Right ventricle myocardium inferior (tissue), 1 donor: ENCODE measurements at places on chromosomes 4 and X. TPM values are rescaled to one million over a fixed set of nuclear protein-coding genes. Genes with fewer than 3 reads are reported as not detected.

DNA sequence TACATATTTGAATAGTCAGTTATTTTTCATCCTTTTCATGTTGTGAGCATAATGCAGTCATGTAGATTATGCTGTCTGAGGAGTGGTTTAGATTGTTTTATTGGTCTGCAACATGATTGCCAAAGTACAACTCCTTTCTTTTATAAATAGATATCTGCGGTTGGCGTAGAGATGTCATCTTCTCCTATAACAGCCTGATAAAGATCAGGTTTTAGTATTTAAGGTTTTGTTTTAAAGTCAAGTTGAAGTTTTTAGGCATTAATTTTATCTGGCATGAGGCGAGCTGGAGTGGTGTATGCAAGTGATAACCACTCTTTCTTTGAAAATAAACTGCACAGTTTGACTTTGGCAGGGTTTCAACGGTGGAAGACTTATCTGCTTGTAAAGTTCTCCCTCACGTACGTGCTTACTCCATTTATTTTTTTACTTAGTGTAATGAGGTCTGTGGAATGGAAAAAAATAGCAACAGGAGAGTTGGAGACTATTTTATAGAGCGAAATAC is 126.3 kb downstream of the FBXO8 start:
- no peak for DNase-seq

DNA sequence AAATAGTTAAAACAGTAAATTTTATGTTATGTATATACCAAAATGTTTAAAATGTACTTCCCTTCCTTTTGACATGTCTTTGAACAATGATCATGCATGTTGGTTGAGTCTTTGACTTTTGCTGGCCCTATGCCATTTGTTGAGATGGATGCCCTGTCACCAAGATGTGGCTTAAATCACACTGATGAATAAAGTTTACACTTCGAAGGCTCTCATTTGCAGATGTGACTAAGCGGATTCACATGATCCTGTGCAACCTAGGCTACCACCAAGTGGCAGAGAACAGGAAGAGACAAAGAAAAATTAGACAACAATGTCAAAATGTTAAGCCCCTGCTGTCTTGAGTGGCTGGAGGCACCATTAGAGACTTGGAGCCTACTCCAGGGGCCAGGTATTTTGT is 139.9 kb downstream of the RAB28 start:
- no peak for DNase-seq

- no peak for DNase-seq
Observed at GRCh38 chrX:118773782-118774181, 46.4 kb downstream of the IL13RA1 start.

DNA sequence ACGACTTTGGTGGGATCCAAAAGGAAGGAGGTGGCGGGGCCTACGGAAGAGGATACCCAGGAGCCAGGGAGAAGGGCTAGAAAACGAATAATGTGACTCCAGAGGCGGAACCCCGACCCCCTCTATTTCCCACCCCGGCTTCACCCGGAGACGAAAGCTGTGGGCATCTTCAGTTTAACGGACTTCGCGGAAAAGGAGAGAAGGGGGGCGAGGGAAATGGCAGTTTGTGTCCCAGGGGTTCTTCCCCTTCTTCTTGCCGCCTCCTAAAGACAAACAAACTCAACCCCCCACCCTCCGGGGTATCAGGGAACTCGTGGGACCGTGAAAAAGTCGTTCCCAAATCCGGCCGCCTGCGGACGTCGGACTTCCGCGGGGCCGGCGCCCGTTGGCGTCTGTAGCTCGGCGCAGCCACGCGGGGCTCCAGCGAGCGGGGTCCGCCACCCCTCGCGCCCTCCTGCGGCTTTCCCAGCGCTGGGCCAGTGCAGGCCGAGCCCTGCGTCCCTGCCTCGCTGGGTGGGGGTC is 3.6 kb upstream of the LEF1 start:
- no peak for DNase-seq

DNA sequence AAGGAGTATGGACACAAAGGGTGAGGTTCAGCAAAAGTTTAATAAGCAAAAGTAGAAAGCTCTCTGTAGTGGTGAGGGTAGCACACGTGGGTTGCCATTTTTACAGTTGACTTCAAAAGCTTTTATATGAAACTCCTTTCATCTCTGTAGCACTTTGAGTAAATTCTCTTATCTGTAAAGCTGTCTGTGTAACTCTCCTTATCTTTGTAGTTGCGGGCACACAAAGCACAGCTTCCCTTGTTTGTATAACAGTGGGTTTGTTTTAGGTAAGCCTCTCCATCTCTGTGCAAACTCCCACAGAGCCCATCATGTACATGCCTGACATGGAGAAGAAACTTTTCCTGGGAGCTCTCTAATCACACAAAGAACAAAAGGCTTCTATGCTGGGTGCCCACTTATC is 325.9 kb upstream of the PABPC5 start:
- DNase-seq, result no peak

GRCh38 chr4:70749313-70749712 is 27.5 kb downstream of the RUFY3 start:
- DNase-seq, result no peak

DNA sequence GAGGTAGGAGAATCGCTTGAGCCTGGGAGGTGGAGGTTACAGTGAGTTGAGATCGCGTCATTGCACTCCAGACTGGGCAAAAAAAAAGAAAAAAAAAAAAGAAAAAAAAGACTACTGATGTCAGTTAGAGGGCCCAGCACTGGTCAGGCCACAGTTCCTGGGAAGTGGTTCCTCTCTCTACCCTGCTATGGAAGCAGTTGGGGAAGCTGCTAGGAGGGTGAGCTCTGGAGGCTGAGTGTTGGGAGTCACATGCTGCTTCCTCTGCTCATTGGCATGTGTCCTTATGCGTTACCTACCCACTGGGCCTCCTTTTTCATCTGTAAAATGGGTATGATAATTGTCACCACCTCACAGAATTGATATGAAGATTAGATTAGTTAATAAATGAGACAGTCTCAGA is 50.7 kb downstream of the SEPSECS start:
- no peak for DNase-seq

GRCh38 chrX:13828392-13828791 is 11.5 kb upstream of the GPM6B start:
- no peak for DNase-seq

- peak; percentile 67 for DNase-seq
Observed at GRCh38 chr4:128600996-128601871, 208.3 kb upstream of the JADE1 start.

GRCh38 chrX:123450222-123450621 is 266.1 kb downstream of the GRIA3 start:
- DNase-seq, result no peak

DNA sequence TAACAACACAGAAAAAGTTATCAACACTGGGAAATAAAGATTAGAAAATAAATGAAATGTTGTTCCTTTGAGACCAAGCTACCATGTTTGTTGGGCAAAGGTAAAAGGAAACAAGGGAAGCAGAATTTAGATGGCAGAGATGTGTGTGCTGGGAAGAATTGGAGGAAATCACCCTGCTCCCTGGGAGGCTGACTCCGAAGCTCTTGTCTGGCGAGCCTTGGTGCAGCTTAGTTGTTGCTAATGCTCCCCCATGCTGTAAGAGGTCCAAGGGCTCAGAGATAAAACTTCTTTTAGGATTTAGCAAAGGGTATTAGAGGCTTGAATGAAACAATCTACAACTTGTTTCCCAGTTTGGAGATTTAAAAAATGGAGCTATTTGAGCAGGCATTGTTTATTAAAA is 123.8 kb upstream of the DDIT4L start:
- DNase-seq, result no peak

DNA sequence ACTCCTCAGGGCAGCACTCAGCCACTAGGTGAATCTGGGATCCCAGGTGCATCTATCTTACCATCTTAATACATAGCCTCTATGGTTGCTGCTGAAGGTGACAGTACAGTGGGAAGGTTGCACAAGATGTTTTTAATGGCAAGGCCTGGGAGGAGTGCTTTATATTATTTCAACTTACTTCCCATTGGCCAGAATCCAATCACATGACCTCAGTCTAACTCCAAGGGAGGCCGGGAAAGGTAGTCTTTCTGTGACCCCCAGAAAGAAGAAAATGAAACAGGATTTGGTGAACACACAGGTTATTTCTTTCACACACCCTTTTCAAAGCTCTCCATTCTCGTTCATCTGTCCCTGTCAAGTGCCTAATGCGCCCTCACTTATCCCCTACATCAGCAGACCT is 189.1 kb upstream of the ATP6AP2 start:
- no peak for DNase-seq

- DNase-seq, result no peak
Observed at GRCh38 chr4:123168812-123169211, 227.8 kb upstream of the SPRY1 start.

DNA sequence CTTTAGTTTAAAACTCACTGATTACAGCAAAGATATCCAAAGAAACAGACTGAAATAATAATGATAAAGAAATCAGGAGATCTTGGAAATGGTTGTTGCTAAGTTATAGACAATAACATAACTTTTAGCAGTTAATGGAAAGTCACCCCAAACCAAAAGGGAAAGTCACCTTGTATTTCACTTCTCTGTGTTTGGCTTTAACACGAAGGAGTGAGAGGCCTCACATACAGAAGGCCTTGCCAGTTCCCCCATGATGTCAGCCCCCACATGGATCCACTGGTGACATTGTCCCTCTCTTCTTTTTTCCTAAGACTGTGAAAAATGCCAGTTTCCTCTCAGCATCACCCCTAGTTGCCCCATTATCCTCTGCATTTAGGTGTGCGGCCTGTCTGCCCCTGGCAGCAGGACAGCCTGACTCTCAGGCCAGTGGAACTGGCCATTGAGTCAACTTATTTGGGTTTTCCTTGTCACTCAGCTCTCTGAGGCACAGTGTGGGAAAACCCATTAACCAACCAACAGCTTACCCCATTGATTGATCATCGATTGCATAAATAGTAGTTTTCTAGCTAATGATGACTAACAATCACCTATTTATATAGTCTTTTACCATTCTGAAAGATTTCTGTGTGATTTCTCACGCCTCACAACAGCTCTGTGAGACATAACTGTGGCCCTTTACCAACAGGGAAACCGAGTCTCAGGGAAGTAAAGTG is 308.1 kb downstream of the PTTG2 start:
- DNase-seq, result no peak

GRCh38 chr4:176902710-176903323 is 110.1 kb upstream of the VEGFC start:
- no peak for DNase-seq

GRCh38 chrX:110156167-110156754 is 153.3 kb downstream of the TMEM164 start:
- DNase-seq, result no peak

DNA sequence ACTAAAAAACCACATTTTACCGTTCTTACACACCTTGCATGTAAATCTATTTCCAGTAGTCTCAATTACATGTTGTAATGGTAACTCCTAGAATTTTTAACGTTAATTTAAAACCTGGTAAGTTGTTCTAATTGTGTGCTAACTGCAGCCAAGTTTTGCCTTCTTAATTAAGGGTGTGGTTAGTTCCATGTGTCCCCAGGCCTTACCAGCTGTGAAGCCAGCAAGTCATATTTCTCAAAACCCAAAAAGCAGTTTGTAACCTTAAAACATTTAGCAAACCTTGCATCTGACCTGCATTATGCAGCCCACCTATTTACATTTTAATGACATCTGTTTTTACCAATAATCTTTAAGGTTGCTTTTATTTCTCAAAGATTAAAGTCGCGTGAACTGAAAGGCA is 18.4 kb upstream of the FAM47E start:
- no peak for DNase-seq

- no peak for DNase-seq
Observed at GRCh38 chr4:43425206-43425605, 532.7 kb downstream of the GRXCR1 start.

- no peak for DNase-seq
Observed at GRCh38 chr4:101596781-101597552, 193.6 kb upstream of the BANK1 start.

- DNase-seq, result no peak
Observed at GRCh38 chr4:35559559-35560365, 684.6 kb downstream of the ARAP2 start.

DNA sequence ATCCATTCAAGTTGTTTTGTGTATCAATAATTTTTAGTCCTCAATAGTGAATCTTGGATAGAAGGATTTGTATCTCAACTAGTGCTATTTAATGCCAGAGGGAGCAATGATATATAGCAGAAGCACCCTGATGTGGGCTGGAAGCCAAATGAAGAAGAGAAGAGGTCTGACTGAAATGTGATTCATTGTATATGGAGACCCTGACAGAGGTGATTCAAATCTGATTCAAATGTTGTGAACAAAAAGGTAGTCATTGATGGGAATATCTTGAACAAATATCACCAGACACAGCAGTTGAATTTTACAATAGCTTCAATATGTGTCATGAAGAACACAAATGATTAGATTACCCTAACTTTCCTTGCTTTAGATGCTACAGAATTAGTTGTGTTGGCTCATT is 27.5 kb upstream of the SULT1B1 start:
- DNase-seq, result no peak

DNA sequence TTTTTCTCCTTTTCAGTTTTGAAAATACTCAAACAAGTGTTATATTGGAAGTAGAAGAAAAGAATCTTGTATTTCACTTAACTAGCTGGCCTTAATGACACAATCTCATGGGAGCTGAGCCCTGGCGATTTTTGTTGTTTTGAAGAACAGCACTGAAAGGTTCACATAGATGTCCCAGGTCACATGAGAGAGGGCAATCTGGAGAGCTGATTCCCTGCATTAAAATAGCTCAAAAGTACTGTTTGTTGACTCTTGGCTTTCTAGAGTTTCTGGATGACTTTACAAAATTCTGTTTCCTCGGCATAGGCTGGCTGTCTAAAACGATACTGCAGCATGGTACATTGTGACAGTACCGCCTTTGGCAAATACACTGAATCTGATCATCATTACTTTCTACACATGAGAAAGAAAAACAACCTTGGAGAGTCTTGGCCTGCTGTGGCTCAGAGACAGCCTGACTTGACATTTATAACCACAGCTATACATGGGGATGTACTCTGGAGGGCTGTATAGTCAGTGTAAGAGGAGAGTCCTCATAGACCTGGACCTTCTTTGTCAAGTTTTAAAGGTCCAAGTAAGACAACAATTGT is 119.8 kb upstream of the PDLIM3 start:
- no peak for DNase-seq

DNA sequence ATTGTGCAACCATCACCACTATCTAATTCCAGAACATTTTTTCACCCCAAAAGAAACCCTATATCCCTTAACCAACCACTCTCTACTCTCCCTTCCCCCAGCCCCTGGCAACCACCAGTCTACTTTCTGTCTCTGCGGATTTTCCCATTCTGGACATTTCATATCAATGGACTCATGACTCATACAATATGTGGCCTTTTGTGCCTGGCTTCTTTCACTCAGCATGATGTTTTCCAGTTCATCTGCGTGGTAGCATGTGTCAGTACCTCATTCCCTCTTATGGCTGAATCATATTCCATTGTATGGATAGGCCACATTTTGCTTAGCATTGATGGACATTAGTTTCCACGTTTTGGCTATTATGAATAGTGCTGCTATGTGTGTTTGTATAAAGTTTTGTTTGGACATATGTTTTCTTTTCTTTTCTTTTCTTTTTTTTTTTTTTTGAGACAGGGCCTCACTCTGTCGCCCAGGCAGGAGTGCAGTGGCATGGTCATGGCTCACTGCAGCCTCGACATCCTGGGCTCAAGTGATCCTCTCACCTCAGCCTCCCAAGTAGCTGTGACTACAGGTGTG is 335.4 kb downstream of the BCOR start:
- no peak for DNase-seq

ERVMER34-1 gene
- 5.3 TPM for total RNA-seq

ATP8A1 gene
- 14.6 TPM for total RNA-seq

PRRG1 gene
- total RNA-seq, result 15.9 TPM

GYG2 gene
- total RNA-seq, result 1.5 TPM

RGS12 gene
- total RNA-seq, result 21.0 TPM
